ENCODE measurements at places on chromosomes 1 and 21.

DNA sequence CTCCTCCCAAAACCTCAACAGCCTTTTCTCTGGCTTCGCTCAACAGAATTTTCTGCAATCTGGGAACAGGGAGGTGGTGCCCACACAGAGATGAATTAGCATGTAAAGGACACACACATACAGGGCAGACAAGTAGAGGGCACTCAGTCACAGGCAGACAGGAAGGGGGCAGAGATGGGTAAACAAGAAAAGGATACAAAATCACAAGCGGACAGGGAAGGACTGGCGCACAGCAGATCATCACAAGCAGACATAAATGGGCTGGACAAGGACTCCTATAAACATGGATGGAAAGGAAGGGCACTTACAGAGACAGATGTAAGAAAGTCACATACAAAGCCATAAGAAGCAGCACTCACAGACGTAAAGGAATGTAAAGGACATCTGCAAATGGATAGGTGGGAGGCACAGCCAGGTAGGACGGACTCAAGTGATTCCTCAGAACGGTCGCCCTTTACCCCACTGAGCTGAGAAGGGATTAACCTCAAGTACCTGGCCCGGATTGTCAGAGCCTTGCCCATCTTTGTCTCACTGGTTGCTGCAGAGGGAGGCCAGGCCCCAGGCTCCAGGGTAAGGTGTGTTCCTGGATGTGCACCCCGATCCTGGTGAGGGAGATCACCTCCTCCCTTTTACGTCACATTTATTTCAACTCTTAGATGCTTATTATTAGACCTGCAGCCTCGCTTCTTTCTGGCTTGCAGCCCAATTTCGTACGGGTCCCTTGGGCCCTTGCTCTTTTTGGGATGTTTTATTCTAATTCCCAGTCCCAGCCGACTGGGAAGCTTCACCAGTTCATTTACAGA is 836 bp upstream of the PRCC start:
- DNase-seq = peak; percentile 46

DNA sequence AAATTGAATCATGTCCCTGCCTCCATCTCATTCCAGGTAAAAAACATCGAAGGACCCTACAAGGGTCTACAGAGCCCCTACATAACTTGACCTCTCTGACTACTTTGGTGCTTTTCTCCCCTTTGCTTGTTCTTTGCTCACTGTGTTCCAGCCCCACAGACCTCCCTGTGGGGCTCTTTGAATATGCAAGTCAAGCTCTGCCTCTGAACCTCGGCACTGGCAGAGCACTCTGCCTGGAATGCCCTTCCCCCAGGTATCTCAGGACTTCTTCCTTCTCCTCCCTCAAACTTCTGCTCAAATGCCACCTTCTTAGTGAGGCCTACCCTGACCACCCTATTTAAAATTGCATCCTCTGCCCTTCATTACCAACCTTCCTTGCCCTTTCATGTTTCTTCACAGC is 87.8 kb upstream of the CD34 start:
- no peak for DNase-seq

DNA sequence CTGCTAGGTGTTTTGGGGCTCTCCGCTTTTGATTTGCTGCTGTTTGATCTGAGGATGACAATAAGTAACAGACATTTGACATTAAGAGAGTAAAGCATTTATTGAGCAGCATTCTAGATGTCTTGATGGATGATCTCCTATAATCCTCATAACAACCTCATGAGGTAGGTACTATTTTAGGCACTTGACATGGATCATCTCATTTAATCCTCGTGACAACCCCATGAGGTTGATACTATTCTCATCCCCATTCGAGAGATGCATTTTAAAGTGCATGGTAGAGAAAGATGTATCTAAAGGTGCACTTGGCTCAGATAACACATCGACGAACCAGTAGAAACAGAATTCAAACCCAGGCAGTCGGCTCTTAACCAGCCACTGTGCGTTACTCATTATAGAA is 26.6 kb downstream of the TCEA3 start:
- no peak for DNase-seq

GRCh38 chr1:51936531-51936930 is 54.0 kb downstream of the RAB3B start:
- peak; percentile 40 for DNase-seq

DNA sequence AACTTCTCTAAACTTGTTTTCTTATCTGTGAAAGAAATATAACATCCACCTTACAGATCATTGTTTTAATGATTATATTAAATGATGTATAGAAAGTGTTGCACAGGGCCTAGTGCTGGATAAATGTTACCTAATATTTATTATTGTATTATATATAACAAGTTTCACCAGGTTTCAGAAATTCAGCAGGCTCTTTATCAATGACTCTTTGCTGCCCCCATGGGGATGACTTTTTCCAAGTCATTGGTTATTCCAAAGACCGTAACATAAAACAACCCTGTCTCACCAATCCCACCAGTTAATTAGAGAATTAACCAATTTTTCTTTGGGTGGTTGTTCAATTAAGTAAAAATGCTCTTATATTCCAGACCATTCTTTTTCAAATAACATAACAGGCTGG is 7.3 kb upstream of the DEDD start:
- peak; percentile 70 for DNase-seq

DNA sequence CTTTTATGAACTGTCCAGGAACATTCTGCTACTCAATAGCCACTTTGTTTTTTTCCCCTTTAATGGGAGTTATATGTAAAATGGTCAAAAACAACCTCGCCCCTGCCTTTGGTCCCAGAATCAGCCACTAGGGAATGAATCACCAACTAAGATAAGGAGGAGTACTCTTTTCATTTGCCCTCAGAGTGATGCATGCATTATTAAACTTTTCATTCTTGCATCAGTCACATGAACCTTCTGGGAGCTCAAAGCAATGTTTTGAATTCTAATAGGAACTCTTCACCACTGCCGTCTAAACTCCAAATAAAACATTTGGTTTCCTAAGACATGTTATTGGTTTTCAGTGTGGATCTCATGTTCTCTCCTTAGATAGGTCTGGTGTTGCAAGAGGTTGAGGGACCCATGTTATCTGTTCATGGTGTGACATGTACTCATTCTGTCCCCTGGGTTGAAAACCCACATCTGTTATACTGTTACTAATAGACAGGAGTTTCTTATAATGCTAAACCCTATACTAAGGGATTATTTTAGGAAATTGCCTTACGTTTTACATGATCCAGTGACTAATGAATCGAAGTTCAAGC is 17.8 kb upstream of the HSD17B7 start:
- DNase-seq = peak; percentile 87

DNA sequence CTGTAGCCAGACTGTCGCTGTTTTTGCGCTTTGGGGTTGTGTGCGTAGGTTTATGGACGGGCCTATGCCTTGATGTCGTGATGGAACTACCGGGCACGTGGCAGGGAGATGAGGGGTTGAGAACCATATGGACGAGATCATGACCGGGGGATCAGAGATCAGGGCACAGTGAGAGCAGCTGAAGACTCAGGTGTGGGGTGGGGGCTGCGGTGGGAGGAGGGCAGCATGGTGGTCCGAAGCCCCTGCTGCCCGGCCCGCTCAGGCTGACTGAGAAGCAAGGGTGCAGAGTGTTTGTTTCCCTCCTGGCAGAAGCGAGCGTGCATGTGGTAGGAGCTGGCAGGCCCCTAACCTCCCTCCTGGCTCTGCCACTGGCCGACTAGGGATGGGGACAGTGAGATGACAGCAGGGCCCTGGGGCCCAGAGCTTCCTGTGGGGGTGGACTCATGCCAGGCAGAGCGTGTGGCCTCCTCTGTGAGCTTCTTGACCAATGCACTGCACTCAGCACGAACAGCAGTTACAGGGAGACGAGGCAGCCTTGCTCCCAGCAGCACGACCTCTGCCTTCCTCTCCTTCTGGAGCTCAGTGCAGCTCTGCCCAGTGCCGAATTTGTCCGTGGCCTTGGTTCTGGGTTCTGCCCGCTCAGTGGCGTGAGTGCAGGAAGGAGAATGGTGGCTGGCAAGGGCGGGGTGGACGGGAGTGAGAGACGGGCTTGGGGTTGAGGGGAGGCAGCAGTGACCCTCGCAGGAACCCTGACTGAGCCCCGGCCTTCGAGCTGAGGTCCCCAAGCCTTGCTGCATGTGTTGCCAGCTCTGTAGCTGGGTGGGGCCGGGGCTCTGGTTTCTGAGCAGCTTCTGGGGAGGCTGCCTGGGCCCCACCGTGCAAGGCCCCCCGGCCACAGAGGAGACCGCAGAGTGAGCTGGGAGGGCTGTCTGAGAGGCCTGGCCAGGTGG is 22.2 kb upstream of the LRRC3 start:
- DNase-seq = no peak

DNA sequence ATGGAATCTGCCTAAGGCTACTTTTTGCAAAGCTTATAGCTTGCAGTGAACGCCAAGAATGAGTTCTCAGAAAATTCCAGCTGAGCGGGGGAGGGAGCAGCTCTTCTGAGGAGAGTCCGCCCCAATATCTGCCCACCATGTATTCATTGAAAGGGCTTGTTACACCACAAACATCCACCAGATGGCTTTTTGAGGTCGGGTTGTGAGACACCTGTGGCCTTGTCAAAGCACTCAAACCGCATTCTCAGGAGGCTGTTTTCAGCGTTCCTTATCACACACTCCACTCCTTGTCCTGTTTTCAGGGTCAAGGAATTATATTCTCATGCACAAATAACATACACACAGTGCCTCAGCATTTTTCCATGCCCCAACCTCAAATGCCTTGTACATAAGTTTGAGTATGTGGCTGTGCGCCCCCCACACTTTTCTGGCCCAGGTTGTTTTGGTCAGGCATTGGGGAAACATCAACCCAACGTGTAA is 3.9 kb upstream of the C4BPB start:
- DNase-seq = peak; percentile 63

- DNase-seq = no peak
These were observed 179.9 kb downstream of the COL24A1 start for GRCh38 chr1:85976516-85977205.

- no peak for DNase-seq
These were observed 22.0 kb downstream of the SERINC2 start for GRCh38 chr1:31434979-31435378.

GRCh38 chr1:166470014-166470413 is 303.2 kb upstream of the FAM78B start:
- peak; percentile 3 for DNase-seq

GRCh38 chr21:38269576-38269936 is 12.8 kb downstream of the KCNJ15 start:
- no peak for DNase-seq

GRCh38 chr1:224245188-224245587 is 62.1 kb downstream of the DEGS1 start:
- no peak for DNase-seq
